Fibroblast of lung (primary cell): ENCODE measurements at places on chromosomes 4 and X. TPM values are rescaled to one million over a fixed set of nuclear protein-coding genes. Genes with fewer than 3 reads are reported as not detected.

DNA sequence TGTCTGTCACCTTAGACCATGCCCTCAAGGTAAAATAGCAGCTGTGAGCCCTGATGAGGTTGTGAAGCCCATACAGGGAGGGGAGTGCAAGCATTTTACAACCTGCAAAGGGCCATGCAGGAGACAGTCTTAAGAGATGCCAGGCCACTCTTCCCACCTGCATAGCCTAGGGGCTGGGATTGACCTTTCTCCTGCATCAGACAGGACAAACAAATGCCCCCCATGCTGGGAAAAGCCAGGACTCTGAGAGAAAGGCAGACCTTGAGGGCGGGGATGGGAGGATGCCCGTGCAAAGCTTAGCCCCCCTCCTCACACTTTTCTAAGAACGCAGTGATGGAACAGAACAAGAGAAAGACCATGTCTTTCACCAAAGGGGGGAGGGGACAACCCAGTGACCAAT is 137.9 kb upstream of the MAMLD1 start:
- no peaks in the 10 kb centered on the region for H3K4me1 ChIP-seq
- H3K36me3 ChIP-seq = no peaks in the 10 kb centered on the region
- no peak for DNase-seq
- H3K27me3 ChIP-seq = no peaks in the 10 kb centered on the region
- no peak overlapping the region for H3K4me3 ChIP-seq
- no peak overlapping the region for H3K27ac ChIP-seq

The CD38 gene
- under 0.01 TPM in 1 of 2 replicates, not detected in the other for total RNA-seq

- H3K4me1 ChIP-seq = no peaks in the 10 kb centered on the region
- no peak overlapping the region for H3K4me3 ChIP-seq
- H3K27ac ChIP-seq = no peak overlapping the region
- no peaks in the 10 kb centered on the region for H3K27me3 ChIP-seq
- DNase-seq = no peak
These were observed 93.2 kb downstream of the EFNB1 start for GRCh38 chrX:68922013-68922412.

DNA sequence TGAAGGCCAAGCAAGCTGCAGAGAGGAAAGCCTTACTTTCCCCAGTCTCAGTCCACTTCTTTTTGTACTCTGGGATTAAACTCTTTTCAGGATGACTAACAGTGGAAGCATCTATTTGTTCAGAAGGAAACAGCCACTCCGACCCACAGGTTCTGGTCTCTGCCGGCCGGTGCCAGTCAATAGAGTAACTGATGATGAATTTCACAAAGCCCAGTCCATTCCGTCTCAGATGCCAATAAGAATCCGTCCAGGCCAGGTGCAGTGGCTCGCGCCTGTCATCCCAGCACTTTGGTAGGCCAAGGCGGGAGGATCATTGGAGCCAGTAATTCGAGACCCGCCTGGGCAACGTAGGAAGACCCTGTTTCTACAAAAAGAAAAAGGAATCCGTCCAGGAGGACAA is 58.5 kb upstream of the HELT start:
- no peaks in the 10 kb centered on the region for H3K36me3 ChIP-seq
- H3K4me3 ChIP-seq = no peak overlapping the region
- no peak overlapping the region for H3K27ac ChIP-seq
- DNase-seq = no peak
- H3K27me3 ChIP-seq = no peaks in the 10 kb centered on the region
- no peaks in the 10 kb centered on the region for H3K4me1 ChIP-seq
